NCI-H187 treated with DMSO at 0.1 percent for 48 hours (cell line): ENCODE measurements at places on chromosomes 11 and 22.

- DNase-seq: no peak
Observed at GRCh38 chr11:65947133-65947532, 1.9 kb downstream of the TSGA10IP start.

GRCh38 chr11:65577756-65578109, 1.9 kb downstream of the EHBP1L1 start:
- DNase-seq: no peak

DNA sequence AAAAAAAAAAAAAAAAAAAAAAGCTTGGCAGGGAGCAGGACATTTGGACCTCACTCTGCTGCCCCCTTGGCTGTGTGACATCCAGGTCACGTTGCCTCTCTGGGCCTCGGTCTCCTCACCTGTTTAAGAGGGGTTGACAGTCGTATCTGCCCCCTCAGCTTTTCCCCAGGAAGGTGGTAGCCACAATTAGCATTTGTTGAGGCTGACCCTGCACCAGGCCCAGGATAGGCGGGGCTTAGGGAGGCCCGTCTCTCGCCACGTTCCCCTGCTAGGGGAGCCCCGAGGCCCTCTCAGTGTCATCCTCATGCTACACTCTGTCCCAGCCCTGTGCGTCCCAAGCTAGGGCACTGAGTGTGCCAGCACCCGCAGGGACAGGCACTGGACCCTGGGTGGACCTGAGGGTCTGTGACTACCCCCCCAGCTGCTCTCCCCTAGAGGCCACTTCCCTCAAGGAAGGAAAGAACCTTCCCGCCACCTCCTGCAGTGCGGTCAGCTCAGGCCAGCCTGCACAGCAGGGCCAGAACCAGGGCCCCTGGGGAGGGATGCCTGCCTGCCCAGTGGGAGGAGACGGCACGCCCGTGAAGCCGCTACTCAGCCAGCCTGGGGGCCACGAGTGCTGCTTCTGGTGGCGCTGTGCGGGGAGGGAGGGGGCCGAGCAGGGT, 38.5 kb upstream of the PPARA start:
- DNase-seq: no peak

- DNase-seq: no peak
Observed at GRCh38 chr11:13958641-13959400, 3.7 kb upstream of the SPON1 start.

- no peak for DNase-seq
Observed at GRCh38 chr11:4809246-4809645, 5.1 kb upstream of the OR52R1 start.

- no peak for DNase-seq
Observed at GRCh38 chr11:111540114-111540936, at the start of gene LAYN. Gene LAYN, plus strand, starts transcription at chr11:111540720. Its CDS starts 124 bp downstream, at chr11:111540844.

DNA sequence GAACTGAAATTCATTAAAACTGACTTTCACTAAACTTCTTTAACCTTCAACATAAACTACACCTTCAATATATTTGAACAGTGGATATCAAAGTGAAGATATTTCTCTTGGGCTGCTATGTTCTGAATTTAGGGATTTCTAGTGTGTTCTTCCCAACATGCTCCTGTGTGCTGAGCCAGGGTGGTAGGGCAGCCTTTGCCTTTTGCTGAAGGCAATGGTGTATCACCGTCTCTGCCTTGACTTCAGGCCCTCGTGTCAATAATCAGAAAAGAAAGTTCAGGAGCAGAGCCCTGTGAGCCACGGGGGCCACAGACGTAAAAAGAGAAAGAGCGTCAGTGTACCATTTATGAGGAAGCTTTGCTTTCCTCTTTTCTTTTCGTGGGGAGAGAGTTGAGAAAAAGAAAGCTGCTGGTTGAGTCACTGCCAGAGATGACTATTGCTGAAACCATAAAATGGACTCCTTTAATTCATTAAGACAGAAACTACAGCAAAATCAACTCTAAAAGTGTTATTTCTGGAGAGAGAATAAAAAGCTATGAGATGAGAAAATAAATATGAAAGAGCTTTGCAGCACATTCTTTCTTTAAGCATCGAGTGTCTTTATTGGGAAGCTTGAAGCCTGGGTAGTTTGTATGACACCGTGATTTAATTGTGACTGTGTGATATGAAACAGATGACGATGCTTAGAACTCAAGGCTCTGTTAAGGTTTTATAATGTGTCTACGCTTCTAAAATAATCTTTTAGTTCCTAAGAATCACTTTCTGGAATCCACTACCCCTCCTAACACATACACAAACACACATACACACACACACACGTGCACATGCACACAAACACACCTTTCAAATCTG, 271.8 kb upstream of the MTNR1B start:
- no peak for DNase-seq

DNA sequence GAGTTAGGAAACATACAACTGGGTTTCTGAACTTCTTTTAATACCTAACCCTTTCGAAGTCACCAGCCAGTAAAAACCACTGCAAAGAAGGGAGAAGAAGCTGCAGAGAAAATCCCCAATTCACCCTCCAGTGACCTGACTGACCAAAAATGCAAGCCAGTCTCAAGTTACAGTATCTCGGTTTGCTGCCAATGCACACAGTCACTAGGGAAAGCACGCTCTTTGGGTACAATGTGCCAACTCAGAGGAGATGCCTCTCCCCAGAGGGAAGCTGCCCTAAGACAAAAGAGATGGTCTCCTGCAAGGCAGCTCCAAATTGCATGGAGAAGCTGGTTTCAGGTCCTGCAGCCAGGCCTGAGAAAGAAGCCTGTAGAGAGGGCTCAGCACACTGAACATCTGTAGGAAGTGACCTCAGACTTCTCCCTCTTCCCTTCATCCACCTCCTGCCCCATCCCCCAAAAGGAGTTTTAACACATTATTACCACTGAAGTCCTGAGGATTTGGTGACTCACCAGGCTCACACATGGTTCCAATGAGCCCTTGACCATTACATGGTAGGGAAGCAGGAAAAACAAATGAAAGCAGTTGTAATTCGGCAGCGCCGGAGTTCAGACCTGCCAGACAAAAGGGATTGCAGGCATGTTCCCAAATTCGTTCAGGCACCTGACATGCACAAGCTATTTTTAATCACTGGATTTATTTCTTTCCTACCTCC, 90.1 kb downstream of the ETS1 start:
- DNase-seq: no peak

DNA sequence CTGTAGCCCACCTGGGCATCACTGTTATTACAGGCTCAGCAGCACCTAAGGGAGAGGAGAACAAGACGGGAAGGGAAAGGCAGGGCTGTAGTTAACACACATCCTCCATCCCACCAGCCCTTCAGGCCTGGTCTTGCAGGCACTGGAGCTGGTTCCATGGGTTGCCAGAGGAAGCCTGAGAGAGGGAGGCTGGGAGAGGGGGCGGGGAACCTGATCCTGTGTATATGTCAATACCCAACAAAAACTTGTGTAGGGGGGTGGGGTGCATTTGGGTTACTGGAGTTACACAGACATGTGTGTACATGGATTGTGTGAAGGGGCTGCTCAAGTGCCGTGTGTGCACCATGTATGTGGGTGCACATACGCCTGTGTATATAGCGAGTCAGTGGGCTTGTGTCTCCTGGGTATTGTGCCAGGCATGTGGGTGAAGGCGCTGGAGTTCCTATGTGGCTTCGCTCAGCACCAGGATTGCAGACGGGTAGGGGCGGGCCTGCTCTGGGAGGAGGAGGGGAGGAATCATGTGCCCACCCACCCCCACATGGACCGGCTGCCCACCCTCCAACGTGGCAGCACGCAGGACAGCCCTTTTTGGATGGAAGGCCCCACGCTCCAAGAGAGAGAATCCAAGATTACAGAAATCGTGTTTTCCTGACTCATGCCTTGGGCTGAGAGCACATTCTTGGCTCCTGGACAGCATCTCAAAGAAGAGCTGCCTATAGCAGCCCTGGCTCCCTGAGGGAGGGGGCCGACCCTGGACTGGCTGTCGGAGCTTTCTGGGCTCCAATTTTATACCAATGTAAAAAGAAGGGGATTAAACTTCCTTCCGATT, 4.2 kb upstream of the SERPINH1 start:
- no peak for DNase-seq

- no peak for DNase-seq
Observed at GRCh38 chr11:69463181-69463994, 18.1 kb upstream of the LINC01488 start.

DNA sequence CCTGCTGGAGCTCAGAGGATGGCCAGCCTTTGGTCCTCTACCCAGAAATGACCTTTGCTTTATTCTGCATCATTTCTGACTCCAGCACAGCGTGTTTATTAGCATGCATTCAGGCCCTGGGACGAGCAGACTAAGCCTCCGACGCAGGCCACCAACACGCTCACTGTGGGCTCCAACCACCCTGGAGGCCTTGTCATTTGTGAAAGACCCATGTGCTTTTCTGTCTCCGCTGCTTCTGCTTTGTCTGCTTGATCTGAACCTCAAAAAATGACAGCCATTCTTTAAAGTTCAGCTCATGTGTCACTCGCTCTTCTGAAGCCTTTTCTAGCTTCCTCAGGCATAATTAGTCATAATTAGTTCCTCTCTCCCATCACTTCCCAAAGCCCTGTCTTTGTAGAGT, 109.1 kb upstream of the TIMP3 start:
- DNase-seq: no peak

GRCh38 chr22:37186228-37186996, 1.6 kb downstream of the C1QTNF6 start:
- DNase-seq: no peak

- DNase-seq: no peak
Observed at GRCh38 chr11:65958774-65959420, 2.6 kb upstream of the SART1 start.

- DNase-seq: no peak
Observed at GRCh38 chr22:27676545-27677213, 124.9 kb downstream of the MN1 start.

DNA sequence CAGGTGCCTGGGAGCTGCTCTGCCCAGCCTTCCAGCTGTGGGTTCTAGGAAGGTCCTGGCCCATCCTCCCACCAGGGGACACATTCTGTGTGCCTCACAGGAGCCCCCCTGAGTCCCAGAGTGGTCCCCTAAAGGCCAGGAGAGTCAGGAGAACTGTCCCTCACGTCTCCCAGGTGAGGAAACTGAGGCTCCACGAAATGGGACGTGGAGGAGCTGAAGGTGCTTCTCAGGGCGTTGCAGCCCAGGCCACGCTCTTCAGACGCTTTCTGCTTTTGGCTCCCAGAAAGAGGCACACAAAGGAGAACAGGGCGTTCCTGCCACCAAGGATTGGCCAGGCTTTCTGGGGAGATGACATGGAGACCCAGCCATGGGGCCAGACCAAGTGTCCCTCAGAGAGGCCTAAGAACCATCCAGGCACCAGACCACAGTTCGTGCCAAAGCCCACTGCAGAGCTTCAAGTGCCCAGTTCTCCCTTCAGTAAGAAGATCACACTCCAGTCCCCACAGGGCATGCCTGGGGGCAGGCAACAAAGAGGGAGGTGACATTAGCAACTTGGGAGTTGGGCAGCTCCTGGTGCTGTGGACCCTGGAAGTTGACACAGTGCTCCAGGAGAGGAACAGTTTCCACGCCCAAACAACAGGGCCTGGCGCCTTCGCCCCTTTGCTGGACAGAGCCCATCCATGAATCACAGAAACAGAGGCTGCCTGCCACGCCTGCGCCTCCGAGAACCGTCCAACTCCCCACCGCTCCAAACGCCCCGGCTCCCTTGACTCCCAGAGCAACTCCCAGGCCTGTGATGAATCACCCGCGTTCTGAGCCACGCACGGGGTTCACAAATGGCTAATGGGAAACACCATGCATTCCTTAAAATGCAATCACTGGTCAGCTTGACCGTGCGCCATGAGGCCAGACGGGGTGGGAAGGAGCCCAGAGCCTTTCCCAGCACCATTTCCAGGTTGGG, 589.2 kb downstream of the BRD1 start:
- no peak for DNase-seq

DNA sequence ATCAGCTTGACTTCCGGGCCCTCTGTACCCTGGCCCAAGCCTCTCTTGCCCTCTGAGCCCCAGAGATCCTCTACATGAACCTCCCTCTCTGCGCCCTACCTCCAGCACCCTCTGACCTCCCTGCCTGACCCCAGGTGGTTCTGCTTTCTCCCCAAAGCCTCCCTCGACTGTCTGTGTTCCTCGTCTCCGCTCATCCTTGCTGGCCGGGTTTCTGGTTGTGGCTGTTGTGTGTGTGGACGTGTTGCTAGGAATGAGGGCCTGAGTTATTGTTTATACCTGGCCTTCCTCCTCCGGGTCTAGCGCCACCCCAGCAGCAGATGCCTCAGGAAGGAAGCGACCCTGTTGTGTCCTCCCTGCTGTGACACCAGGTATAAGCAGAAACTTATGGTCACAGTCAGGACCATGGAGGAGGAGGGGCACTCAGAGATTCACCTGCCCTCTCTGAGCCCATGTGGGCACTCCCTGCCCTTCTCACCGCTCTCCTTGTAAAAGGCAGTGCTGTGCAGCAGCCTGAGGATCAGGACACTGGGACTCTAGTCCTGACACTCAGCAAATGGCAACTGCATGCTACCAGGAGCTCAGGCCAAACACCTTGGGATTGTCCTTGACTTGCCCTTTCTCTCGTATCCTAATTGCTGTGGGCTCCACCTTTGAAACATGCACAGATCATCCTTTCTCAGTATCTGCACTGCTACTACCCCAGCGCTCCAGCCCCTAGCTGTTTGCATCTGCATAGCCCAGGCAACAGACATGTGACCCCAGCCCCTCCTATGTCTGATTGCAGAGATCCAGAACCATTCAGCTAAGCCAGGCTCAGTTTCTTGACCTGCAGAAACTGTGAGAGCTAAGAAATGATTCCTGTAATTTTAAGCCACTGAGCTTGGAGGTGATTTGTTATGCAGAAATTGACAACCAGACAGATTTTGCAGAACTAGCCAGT, 140.1 kb downstream of the ST3GAL4 start:
- DNase-seq: no peak

DNA sequence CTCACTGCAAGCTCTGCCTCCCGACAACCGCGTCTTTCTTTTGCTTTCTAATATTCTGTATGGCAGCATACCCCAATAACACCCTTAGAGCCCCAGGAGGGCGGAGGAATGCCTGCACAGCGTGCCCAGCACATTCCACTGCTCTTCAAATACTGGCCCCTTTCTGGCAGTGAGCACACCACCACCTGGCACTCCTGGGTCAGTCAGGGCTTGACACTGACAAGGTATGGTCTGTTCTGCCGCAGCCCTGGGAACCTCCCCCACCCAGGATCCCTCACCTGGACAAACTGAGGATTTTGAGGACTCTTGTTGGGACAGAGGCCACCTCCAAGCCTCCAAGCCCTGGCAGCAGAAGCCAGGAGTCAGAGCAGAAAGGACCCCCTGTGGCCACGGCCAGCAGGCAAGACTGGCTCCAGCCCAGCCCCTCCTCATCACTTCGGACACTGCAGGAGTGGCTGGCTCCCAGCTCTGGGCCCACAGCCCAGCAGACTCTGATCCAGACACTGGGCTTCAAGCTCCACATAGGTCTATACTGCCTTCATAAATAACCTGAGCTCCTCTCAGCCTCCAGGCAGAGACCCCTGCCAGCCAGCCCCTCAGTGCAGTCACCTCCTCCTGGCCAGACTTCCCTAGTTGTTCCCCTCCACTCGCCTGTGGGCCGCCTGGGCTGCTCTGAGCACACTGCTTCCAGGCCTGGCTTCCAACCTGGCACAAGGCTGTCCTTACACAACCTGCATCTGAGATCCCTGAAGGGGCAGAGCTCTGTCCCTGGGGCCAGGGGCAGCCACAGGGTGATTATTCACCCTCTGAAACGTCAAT, 14.5 kb downstream of the CARS1 start:
- no peak for DNase-seq

GRCh38 chr11:79113054-79113690, 327.7 kb downstream of the TENM4 start:
- DNase-seq: no peak

GRCh38 chr11:119315131-119316015, 1.6 kb downstream of the MCAM start:
- DNase-seq: no peak

GRCh38 chr11:82944198-82944597, 42.7 kb downstream of the DDIAS start:
- no peak for DNase-seq
